ENCODE measurements at places on chromosomes 2 and 18. TPM values are rescaled to one million over a fixed set of nuclear protein-coding genes. Genes with fewer than 3 reads are reported as not detected.

RAX gene
- not detected for total RNA-seq

ZNF513 gene
- 5.4 TPM for total RNA-seq

DSG2 gene
- total RNA-seq: 8.9 TPM

TGFA gene
- total RNA-seq: 1.7 TPM

TUBA4B gene
- not detected for total RNA-seq

ABCG5 gene
- not detected for total RNA-seq

KLHL30 gene
- total RNA-seq: 0.59 TPM

SP100 gene
- total RNA-seq: 68.8 TPM

TMX3 gene
- 61.6 TPM for total RNA-seq

EDAR gene
- not detected for total RNA-seq

PROM2 gene
- 1.4 TPM for total RNA-seq

GKN2 gene
- not detected for total RNA-seq

SLC14A1 gene
- total RNA-seq: 225 TPM

OR6B2 gene
- total RNA-seq: not detected

TRAPPC12 gene
- total RNA-seq: 66.6 TPM

MFSD2B gene
- total RNA-seq: 0.08 TPM

LAMA3 gene
- total RNA-seq: 0.60 TPM

PSMA8 gene
- not detected for total RNA-seq

NEU4 gene
- total RNA-seq: not detected

CHAC2 gene
- total RNA-seq: 2.2 TPM

DNER gene
- 0.60 TPM for total RNA-seq

GPR45 gene
- total RNA-seq: not detected

NPAS2 gene
- 6.4 TPM for total RNA-seq

MYO5B gene
- total RNA-seq: 0.53 TPM

OST4 gene
- total RNA-seq: 956 TPM

PTGR3 gene
- 12.5 TPM for total RNA-seq

ERBB4 gene
- 5.0 TPM for total RNA-seq

TXNDC2 gene
- not detected for total RNA-seq

FSHR gene
- not detected for total RNA-seq

GATA6 gene
- total RNA-seq: 51.6 TPM

TLX2 gene
- total RNA-seq: not detected

ZNF521 gene
- 31.2 TPM for total RNA-seq

GNAL gene
- total RNA-seq: 0.12 TPM

LIMS3 gene
- total RNA-seq: 1.8 TPM

IGFBP5 gene
- 246 TPM for total RNA-seq

AAMP gene
- 137 TPM for total RNA-seq

TMEFF2 gene
- 0.12 TPM for total RNA-seq

ALPG gene
- total RNA-seq: not detected

KRTCAP3 gene
- total RNA-seq: not detected

DPP10 gene
- total RNA-seq: not detected

WDPCP gene
- total RNA-seq: 9.0 TPM

PRSS56 gene
- not detected for total RNA-seq

CDH2 gene
- 337 TPM for total RNA-seq

ESCO1 gene
- 11.7 TPM for total RNA-seq
